Fibroblast of skin of abdomen (primary cell): ENCODE measurements at places on chromosomes 16 and 17.

DNA sequence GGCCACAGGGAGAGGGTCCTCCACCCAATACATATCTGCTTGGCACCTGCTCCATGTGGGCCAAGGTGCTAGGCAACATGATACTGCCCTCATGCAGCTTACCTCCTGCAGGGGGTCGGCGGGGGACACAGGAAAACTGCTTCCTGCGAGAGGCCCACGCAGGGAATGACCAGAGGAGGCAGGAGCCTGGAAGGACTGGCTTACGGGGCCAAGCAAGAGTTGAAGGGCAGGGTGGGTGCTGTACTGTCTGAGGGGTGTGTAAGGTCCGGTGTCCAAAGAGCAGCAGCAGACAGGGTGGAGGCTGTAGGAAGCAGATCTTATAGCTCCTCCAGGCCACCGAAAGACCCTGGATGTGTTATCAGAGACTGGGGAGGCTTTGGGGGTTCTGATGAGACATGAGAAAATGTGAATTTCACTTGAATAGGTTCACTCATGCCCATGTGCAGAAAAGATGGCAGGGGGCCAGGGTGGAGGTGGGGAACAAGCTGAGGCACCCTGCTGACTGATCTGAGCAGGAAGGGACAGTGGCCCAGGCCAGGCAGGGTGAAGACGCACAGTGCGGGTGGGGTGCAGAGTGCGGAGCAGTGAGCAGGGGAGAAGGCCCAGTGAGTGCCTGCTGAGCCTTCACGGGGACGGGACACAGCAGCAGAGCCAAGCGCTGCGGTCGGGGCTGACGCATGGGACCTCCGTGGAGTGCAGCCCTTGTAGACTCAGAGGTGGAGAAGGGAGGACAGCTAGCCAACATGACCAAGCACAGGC lies 8.3 kb downstream of the FLCN start:
- DNase-seq: no peak

DNA sequence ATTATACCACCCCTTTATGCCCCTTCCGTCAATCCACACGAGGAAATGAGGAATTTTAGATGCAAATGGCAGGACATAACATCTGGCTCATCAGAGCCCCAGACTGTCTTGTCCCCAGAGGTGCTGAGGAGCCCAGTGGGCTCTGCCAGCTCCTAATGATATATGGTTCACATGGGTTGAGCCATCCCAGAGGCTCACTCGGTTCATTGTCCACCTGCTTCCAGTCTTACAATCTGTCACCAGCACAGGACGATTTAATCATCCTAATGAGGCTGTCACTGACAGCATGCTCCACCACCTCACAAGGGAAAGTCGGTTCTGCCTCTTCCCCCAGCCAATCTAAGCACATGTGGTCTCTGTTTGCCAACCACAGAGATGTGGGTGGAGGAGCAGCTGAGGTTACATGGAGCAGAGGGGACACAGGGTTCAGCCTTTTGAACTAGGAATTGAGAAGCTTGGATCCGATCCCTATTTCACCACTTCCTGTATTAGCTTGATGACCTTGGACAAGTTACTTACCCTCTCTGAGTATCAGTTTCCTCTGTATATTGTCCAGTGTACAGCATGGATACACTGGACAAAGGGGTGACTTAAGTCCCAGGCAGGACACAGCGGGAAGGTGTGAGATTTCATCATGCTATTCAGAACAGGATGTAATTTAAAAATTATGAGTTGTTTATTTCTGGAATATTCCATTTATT lies 27.0 kb upstream of the DHX8 start:
- peak; percentile 21 for DNase-seq

GRCh38 chr17:61247439-61247838 lies 152.2 kb upstream of the TBX2 start:
- DNase-seq: peak; percentile 84

DNA sequence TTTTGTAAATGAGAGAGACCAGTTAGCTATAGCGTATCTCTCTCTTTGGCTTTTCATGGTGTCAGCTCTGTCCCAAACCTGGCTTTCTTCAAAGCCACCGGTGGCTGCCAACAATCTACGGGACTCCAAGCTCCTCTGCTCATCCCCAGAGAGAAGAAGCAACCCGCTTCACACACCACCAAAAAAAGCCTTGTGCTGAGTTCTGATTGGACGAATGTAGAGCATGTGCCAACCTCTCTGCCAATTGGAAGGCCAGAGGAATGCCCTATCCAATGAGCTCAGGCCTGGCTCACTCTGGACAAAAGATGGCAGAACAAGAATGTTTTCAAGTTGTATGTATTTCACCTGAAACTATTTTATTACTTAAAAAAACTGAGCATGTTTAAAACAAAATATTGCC lies 202.4 kb downstream of the C16orf95 start:
- DNase-seq: no peak

DNA sequence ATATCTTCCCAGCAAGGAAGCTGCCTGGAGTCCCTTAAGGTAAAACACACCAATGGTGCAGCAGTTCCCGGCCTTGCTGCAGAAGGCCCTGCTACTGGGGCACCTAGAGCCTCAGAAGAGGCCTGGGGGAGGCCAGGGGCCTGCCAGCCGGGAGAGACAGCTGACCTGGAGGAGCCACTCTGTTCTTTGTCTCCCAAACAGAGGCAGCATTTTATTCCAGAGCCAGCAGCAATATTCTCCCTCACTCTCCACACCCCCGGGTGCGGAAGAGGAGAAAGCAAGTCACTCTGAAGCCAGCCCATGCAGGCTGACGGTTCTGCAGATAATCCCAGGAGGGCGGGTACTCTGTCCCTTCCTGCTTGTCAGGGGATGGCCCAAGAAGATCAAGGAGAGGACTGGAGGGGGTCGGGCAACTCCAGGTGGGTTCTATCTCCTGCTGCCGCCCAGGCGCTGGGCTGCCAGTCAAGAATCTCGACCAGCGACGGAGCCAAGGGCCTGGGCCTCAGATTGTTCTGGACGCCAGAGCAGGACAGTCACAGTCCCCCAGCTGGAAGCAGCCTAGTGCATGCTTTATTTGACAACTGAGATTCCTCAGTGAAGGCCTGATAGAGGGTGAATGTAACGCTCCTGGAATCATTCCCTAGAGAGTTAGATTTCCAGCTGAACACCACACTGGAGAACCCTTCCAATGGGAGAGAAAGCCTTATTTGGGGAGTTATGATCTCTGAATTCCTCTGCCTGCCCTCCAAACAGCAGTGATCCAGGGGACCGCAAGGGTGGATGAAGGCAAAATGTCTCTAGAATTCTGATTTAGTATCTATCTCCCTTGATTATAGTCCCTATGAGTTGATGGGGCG lies 1.1 kb upstream of the KIFC3 start:
- no peak for DNase-seq

DNA sequence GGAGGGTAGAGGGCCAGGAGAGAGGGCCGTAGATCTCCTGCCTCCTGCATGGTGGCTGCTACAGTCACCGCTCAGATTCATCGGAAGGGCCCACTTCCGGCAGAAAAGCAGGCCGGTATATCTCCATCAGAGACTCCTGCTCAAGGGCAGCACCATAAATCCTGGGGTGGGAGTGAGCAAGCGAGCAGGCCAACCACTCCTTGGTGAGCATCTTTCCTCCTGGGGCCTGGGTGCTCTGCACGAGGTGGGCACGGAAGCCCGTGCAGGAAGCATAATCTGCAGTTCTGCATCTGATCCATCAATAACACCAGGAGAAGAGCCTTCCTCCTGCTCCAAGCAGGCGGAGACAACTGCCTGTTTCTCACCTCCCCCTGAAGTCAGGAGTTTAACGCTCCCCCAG lies 57.4 kb upstream of the TMEM132E start:
- DNase-seq: no peak

- no peak for DNase-seq
Observed at GRCh38 chr17:73765824-73766563, 121.7 kb upstream of the SDK2 start.

GRCh38 chr17:74130841-74131240 lies 72.6 kb upstream of the RPL38 start:
- DNase-seq: no peak

DNA sequence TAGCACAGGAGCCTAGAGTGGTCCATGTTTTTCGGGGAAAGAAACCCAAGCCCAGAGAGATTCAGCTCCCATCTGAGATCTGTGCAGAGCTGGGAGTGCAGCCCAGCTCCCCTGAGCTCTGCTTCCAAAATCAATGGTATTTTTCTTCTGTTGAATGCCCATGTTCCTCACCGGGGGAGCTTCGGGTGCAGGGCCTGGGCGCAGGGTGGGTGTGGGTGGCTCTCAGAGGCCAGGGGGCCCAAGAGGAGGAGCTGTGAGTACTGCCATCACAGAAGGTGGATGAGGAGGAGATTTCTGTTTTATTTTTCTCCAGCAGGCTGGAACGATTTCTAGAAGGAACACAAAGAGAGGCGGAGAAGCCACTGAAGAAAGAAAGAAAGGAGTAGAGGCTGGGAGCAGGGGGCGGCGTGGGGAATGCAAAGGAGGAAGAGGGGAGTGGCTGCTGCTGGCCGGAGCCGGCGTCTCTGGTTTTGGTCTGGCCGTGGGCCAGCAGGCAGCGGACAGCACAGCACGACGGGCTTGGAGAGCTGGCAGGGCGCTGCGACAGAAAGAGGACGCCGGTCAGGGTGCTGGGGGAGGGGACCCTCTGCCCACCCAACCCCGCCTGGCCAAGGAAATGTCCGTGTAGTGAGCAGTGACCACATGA lies 76.2 kb upstream of the KSR1 start:
- peak; percentile 59 for DNase-seq

- DNase-seq: peak; percentile 73
Observed at GRCh38 chr16:30953511-30954124, 3.9 kb upstream of the SETD1A start.

DNA sequence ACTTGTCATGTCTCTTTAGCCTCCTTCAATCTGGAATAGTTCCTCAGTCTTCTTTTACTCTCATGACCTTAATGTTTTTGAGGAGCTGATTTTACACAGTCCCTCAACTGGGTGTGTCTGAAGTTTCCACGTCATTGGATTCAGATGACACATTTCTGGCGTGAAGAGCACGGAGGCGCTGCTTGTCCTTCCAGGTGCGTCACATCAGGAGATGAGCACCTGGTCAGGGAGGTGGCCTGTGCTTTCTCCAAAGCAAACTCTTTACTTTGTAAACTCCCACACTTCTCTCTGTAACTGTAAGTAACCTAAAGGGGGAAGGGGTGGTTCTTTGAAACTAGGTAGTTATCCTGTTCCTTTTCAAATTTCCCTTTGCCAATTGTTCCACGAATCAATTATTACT lies 52.5 kb upstream of the MNT start:
- DNase-seq: no peak

DNA sequence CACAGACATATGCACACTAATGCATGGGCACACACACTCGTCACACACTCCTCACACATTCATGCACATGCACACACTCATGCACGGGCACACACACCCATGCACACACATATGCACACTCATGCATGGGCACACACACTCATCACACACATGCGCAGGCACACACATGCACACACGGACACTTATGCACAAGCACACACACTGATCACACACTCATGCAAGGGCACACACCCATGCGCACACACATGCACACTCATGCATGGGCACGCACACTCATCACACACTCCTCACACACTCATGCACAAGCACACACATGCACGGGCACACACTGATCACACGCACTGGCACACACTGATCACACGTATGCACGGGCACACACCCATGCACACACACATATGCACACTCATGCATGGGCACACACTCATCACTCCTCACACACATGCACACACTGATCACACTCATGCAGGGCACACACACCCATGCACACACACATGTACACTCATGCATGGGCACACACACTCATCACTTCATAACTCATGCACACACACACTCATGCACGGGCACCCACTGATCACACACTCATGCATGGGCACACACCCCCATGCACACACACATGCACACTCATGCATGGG lies 16.1 kb downstream of the ADGRG1 start:
- no peak for DNase-seq

GRCh38 chr16:85910854-85911247 lies 11.9 kb downstream of the IRF8 start:
- no peak for DNase-seq

DNA sequence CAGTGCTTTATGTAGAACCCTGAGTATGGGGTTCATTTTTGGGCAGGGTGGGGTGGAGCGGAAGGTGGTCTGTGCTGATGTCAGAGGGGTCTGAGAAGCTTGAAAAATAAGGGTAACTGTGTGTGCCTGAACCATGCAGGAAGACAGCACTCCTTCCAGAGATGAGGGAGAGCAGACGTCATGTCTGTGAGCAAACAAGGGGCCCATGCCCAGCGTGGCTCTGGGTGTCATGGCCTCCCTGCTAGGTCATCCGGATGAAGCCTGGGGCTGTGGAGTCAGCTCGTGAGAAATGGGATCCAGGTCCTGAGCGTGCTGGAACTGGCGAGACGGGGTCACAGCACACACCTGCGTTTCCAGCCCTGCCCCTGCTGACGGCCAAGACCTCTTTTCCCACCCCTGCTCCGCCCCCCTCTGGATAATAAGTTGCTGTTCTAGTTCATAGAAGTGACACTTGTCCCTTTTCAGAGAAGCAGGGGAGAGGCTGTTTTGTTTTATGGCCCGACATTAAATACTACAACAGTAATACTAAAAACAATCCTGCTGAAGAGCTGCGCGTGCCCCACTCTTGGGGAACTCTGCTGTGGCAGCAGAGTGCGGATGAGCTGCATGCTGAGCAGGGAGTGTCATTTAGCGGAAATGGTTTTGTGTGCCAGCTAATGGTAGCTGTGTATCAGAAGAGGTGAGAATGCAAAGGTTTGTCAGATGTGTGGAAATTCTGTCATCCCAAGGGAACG lies 92.6 kb downstream of the RPTOR start:
- no peak for DNase-seq

DNA sequence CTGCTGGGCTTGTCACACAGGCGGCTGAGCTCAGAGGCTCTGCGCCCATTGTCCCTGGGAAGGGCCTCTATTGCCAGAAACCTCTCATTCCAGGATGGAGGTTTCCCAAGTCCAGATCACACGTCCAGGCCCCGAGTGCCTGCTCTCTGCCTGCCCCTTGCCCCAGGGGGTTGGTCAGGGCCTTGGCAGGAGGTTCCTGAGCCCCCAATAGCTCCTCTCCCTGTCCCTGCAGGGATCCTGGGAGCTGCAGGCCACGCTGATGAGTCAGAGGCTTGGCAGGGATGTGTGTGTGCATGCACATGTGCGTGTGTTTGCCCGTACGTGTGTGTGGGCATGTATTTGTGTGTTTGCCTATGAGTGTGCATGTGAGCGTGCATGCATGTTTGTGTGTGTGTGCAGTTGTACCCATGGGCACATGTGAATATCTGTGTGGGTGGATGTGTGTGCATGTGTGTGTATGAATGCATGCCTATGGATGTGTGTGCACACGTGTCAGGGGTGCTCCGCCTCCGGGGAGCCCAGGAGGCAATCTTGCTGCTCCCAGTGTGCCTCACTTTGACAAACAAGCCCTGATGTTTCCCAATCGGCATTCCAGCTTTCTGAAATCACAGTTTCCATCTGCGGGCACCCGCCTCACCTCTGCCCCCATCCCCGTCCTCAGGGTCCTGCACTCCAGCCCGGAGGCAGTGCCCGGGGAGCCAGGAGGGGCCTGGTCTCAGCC lies 98.4 kb upstream of the GSE1 start:
- DNase-seq: peak; percentile 92
